ENCODE measurements at places on chromosomes 3 and 15. TPM values are rescaled to one million over a fixed set of nuclear protein-coding genes. Genes with fewer than 3 reads are reported as not detected.

The AEN gene
- 52.5 TPM for total RNA-seq

The RASGRP1 gene
- total RNA-seq = 204 TPM

The CFAP91 gene
- not detected for total RNA-seq

The CLDN16 gene
- total RNA-seq = not detected

The CCR9 gene
- total RNA-seq = 0.15 TPM

The MESP2 gene
- not detected for total RNA-seq

The SEMA5B gene
- total RNA-seq = not detected

DNA sequence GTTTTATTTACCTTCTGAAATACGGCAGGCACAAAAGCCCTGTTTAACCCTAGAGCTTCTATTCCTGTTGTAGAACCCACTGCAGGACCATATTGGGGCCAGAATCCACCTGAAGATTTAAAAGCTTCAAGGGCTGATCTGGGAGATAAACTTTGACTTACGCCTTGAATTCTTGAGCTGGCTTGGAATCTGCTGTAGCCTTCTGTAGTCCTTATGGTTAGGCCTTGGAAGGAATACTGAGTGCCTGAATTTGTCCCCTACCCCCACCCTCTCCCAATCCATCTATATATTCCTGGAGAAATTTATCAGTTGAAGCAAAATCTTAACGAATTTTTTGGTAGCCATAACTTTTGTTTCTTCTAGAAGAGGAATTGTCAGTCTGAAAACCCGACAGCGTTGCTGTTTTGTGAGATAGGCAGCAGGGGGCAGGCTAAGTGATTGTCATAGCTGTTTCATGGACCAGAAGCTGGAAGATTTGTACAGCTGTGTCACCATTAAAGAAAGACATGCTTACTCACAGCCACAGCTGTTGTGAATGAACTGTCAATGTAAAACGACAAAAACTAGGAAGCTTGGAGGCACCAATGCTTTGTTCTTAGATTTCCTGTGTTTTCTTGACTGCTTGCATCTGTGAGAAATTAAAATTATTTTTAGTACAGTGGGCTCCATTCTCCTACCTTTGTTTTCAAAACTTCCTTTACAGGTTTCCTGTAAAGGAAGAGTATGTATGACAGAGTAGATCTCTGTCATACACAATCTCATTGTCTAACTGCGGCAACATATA lies 12.8 kb downstream of the LXN start:
- H3K27me3 ChIP-seq = no peaks in the 10 kb centered on the region
- no peak overlapping the region for H3K27ac ChIP-seq
- DNase-seq = peak; percentile 71
- no peak overlapping the region for H3K4me3 ChIP-seq
- peaks cover 10% of the 10 kb centered on the region for H3K4me1 ChIP-seq
- H3K36me3 ChIP-seq = peaks cover 23% of the 10 kb centered on the region

GRCh38 chr3:62559831-62560445 lies 186.6 kb upstream of the FEZF2 start:
- H3K27ac ChIP-seq = no peak overlapping the region
- no peak overlapping the region for H3K4me3 ChIP-seq
- no peak for DNase-seq
- no peaks in the 10 kb centered on the region for H3K36me3 ChIP-seq

- no peaks in the 10 kb centered on the region for H3K27me3 ChIP-seq
- peak; percentile 22 for DNase-seq
- peak overlapping the region; percentile 50 for H3K27ac ChIP-seq
- no peak overlapping the region for H3K4me3 ChIP-seq
- peaks cover 61% of the 10 kb centered on the region for H3K4me1 ChIP-seq
- H3K36me3 ChIP-seq = peaks cover 24% of the 10 kb centered on the region
These were observed 6.8 kb upstream of the ANKRD28 start for GRCh38 chr3:15804553-15805095.

GRCh38 chr3:144763878-144764454 lies 792.3 kb downstream of the DIPK2A start:
- no peaks in the 10 kb centered on the region for H3K36me3 ChIP-seq
- no peak overlapping the region for H3K27ac ChIP-seq
- no peaks in the 10 kb centered on the region for H3K4me1 ChIP-seq
- no peak for DNase-seq
- no peaks in the 10 kb centered on the region for H3K27me3 ChIP-seq

- no peaks in the 10 kb centered on the region for H3K27me3 ChIP-seq
- no peaks in the 10 kb centered on the region for H3K4me1 ChIP-seq
- H3K4me3 ChIP-seq = no peak overlapping the region
- H3K27ac ChIP-seq = no peak overlapping the region
These were observed 63.9 kb downstream of the DNAH1 start for GRCh38 chr3:52380023-52380422.

DNA sequence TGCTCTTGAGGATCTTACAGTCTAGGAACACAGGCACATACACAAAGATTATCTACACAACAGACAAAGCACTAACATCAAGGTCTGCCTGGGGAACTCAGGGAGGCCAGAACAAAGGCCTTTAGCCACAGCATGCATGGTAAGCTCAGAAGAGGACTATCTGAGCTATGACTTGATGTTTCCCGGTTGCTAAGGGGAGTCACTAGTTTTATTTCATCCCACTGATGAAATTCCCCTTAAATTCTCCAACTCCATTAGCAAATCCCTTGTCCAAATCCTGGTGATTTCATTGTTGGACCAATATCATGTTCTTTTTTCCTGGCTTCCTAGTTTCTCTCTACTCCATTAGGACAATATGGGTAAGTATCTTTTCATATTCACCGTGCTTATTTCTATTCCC lies 23.3 kb downstream of the FBN1 start:
- H3K36me3 ChIP-seq = no peaks in the 10 kb centered on the region
- peaks cover 2% of the 10 kb centered on the region for H3K27me3 ChIP-seq
- no peak overlapping the region for H3K27ac ChIP-seq

GRCh38 chr15:81747482-81747881 lies 298.3 kb downstream of the MEX3B start:
- H3K4me1 ChIP-seq = no peaks in the 10 kb centered on the region
- no peak overlapping the region for H3K27ac ChIP-seq
- no peak overlapping the region for H3K4me3 ChIP-seq
- H3K36me3 ChIP-seq = no peaks in the 10 kb centered on the region

- H3K4me1 ChIP-seq = peaks cover 23% of the 10 kb centered on the region
- DNase-seq = no peak
- peaks cover 1% of the 10 kb centered on the region for H3K36me3 ChIP-seq
- peak overlapping the region; percentile 47 for H3K27ac ChIP-seq
- H3K4me3 ChIP-seq = no peak overlapping the region
These were observed 8.0 kb downstream of the AMIGO3 start for GRCh38 chr3:49711489-49711888.

DNA sequence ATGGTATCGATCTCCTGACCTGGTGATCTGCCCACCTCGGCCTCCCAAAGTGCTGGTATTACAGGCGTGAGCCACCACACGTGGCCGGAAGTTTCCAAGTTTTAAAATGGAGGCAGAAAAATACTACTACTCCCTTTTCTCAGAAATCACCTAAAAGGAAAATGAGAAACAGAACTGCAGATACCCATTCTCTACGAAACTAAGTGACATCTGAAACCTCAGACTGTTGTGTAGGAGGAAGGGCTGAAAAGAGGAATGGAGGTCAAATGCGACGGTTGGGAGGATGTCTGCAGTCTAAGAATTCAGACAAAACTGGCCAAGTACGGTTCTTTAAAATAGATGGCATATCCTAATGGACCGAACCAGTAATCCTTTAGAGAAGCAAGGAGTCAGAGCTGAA lies 24.1 kb downstream of the WDR48 start:
- no peak overlapping the region for H3K4me3 ChIP-seq
- H3K27me3 ChIP-seq = no peaks in the 10 kb centered on the region
- peaks cover 46% of the 10 kb centered on the region for H3K36me3 ChIP-seq
- DNase-seq = no peak
- H3K4me1 ChIP-seq = peaks cover 21% of the 10 kb centered on the region
- H3K27ac ChIP-seq = no peak overlapping the region

GRCh38 chr3:108150200-108150599 lies 59.4 kb upstream of the CD47 start:
- H3K4me1 ChIP-seq = peaks cover 12% of the 10 kb centered on the region
- H3K27ac ChIP-seq = no peak overlapping the region
- no peaks in the 10 kb centered on the region for H3K27me3 ChIP-seq
- H3K4me3 ChIP-seq = no peak overlapping the region
- DNase-seq = no peak

GRCh38 chr3:73418681-73419080 lies 206.1 kb downstream of the PDZRN3 start:
- no peaks in the 10 kb centered on the region for H3K4me1 ChIP-seq
- peaks cover 2% of the 10 kb centered on the region for H3K27me3 ChIP-seq
- no peak for DNase-seq
- H3K36me3 ChIP-seq = no peaks in the 10 kb centered on the region
- no peak overlapping the region for H3K27ac ChIP-seq

DNA sequence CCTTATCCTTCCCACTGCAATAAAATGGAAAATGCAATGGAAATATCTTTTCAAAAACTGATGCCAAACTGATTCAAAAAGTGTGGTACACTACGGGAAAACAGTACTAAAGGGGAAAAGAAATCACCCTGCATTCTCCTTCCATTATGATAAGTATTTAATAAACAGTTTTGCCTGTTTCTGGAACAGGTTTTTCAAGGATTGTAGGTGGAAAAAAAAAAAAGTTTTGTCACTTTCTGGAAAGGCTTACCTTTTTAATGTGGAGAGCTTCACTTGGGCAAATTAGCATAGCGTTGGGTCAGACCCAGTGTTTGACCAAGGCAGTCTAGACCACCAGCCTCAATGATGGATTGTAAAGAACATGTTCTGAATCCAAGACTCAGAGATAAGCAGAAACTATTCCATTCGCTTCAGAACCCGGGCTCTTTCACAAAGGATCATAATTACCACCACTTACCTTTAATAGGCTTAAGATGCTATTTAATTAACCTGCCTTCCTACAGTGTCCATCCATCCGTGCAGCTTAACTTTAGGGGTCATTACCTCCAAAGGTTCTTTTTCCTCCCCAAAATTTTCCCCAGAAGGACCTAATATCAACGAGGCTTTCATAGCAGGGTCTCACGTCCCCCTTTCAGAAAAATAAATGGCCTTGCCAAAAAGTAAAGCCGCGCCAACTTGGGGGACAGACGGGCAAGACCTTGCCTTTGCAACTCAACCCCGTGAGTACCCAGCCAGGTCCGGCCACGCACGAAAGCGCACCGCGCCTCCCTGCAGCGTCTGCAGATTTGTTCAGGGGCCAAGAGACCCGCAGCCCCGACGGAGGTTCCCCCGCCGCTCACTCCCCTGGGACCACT lies 1.0 kb downstream of the DCBLD2 start:
- peaks cover 25% of the 10 kb centered on the region for H3K4me1 ChIP-seq
- H3K4me3 ChIP-seq = peak overlapping the region; percentile 85
- H3K27ac ChIP-seq = peak overlapping the region; percentile 78
- H3K27me3 ChIP-seq = peaks cover 18% of the 10 kb centered on the region

GRCh38 chr3:36648241-36649034 lies 115.9 kb downstream of the DCLK3 start:
- DNase-seq = no peak
- H3K4me3 ChIP-seq = no peak overlapping the region
- H3K36me3 ChIP-seq = no peaks in the 10 kb centered on the region
- no peaks in the 10 kb centered on the region for H3K4me1 ChIP-seq
- H3K27ac ChIP-seq = no peak overlapping the region

DNA sequence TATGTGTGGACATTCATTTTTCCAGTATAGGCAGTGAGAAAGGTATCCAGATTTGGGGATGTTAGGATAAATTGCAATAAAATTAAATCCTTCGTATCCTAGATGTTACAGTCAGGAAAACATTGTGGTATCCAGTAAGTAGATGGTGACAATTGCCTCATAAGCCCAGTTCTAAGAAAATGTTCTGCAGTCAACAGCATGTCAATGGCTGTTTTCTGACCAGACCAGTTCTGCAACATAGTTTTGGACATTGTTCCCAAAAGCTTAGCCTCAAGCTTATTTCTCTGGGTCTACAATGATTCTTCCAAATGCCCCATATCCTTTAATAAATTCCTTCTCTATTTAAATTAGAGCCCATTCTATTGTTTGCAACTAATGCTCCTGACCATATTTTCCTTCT lies 480.7 kb downstream of the FHIT start:
- H3K4me1 ChIP-seq = no peaks in the 10 kb centered on the region
- H3K4me3 ChIP-seq = no peak overlapping the region
- DNase-seq = no peak
- no peaks in the 10 kb centered on the region for H3K27me3 ChIP-seq
- H3K27ac ChIP-seq = no peak overlapping the region
- no peaks in the 10 kb centered on the region for H3K36me3 ChIP-seq

GRCh38 chr3:72821161-72821781 lies 27.0 kb downstream of the SHQ1 start:
- H3K4me3 ChIP-seq = no peak overlapping the region
- H3K27ac ChIP-seq = no peak overlapping the region
- peak; percentile 47 for DNase-seq
- H3K27me3 ChIP-seq = no peaks in the 10 kb centered on the region

GRCh38 chr3:115518100-115518852 lies 105.0 kb upstream of the GAP43 start:
- H3K4me1 ChIP-seq = peaks cover 13% of the 10 kb centered on the region
- H3K36me3 ChIP-seq = no peaks in the 10 kb centered on the region
- no peak overlapping the region for H3K4me3 ChIP-seq
- peaks cover 9% of the 10 kb centered on the region for H3K27me3 ChIP-seq

- no peak within 1 kb of the TSS for H3K4me3 ChIP-seq
- H3K27me3 ChIP-seq = peaks cover 43% of the 10 kb centered on the region
- peaks cover 6% of the 10 kb centered on the region for H3K4me1 ChIP-seq
These were observed at the start of gene CCR3 for GRCh38 chr3:46242120-46242519. Gene CCR3, plus strand, starts transcription at chr3:46242460. Its CDS starts 22,699 bp downstream, at chr3:46265159.

- no peak for DNase-seq
- H3K27ac ChIP-seq = no peak overlapping the region
- no peaks in the 10 kb centered on the region for H3K4me1 ChIP-seq
- H3K4me3 ChIP-seq = no peak overlapping the region
- H3K36me3 ChIP-seq = no peaks in the 10 kb centered on the region
These were observed 346.1 kb downstream of the FEZF2 start for GRCh38 chr3:62027241-62027640.

GRCh38 chr3:69774029-69774428 lies 34.8 kb downstream of the MITF start:
- no peaks in the 10 kb centered on the region for H3K36me3 ChIP-seq
- no peaks in the 10 kb centered on the region for H3K27me3 ChIP-seq
- H3K4me1 ChIP-seq = no peaks in the 10 kb centered on the region
- no peak for DNase-seq

Measured in activated CD4-positive, alpha-beta T cell treated with anti-CD3 and anti-CD28 coated beads, Interleukin-2, amount 10 ng/mL, durations not matched to agents 7 days and 5 days (primary cell).